CD4-positive, alpha-beta T cell (primary cell): ENCODE measurements at places on chromosomes 4 and X.
A peak's percentile ranks its signal among the peaks of the same experiment; 100 is the strongest.

DNA sequence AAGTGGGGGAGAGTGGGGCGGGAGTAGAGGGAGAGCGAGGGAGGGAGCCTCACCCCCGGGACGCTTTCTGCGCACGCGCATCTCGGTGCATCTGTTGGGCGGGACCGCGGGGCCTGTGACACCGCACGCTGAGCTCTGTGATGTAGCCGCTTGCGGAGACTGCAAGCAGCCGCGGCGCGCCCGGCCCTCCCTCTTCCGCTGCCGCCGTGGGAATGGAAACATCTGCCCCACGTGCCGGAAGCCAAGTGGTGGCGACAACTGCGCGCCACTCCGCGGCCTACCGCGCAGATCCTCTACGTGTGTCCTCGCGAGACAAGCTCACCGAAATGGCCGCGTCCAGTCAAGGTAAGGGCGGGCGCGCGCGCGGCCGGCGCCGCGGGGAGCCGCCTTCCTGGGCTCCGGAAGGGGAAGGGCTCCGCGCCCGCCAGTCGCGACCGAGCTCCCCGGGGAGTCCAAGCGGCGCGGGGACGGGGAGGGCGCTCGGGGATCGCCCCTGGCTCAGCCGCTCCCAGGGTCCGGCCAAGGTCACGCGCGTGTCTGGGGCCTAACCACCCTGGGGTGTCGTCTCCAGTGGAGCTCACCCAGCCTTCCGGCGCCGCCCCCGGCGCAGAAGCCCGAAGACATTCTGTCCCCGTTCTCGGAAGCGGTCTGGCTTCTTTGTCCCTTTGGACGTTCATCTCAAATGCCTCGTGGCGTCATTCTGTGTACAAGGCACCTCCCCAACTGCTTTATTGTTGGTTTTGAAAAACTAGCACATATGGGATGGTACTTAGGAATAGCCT is at the start of gene FUNDC2:
Gene FUNDC2 (plus strand): TSS at position 118 of the 782 bp plus-strand sequence. CDS start 95 bp downstream, at position 213.
- DNase-seq: peak; percentile 89

DNA sequence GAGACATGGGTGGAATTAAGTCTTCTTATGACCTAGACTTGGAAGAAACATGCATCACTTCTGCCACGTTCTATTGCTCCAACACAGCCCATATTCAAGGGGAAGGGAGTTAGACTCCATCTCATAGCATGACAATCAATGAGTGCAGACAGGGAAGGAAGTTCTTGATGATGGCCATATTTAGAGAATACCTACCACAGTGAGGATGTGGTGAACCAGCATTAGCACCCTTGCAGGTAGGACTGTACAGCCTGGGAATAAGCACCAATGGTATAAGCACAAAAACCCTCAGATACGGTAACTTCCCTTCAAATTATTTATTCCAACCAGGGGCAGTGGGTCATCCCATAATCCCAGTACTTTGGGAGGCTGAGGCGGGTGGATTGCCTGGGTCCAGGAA is 29.8 kb downstream of the PAGE2 start:
- DNase-seq: no peak

DNA sequence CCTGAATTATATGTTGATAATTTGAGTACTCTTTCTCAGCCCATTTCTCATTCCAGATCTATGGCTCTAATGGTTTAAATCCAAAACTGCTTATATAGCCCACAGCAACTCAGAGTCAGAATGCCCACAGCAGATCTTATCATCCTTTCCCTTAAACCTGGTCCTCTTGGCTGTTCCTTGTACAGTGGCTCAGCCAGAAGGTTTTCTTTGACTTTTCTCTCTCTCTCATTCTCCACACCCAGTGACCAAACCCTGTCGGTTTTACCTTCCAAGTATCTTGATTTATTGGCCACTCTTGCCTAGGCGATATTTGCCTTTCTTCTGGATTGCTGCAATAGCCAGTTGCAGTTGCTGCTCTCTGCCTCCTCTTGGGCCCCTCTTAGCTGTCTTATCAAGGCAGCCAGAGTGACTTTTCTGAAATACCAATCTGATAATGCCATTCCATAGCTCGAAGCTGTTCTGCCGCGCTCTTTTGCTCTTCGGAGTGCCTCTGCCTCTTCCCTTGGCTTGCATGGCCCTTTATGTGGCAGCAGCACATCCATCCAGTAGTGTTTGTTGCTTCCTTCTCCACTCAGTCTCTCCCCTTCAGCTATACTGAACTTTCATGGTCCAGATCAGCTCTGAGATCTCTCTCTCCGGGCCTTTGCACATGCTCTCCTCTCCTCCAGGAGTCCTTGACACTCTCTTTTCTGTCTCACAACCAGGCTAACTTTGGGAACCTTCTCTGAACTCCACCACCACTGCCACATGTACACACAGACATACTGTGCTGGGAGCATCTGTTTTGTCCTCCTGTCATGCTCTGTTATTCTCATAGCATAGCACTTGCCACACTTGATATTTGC is 11.8 kb downstream of the GAB1 start:
- DNase-seq: no peak

DNA sequence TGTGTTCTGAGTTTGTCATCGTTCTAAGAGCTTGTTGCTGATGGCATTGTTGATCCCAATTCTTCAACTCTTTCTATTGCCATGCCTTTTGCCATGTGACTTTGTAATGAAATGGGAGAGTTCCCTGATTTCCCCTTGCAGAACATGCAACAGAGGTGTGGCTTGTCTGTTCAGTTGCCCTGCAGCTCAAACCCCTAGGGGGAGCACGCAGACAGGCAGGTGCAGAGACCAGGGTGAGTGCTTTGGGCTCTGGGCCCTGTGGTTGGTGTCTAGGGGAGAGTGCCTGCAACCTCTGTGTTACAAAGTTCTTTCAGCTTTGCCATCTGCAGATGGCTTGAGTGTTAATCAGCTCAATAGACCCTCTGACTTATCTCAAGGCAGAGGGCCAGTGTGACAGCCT is 332.7 kb downstream of the MID1IP1 start:
- DNase-seq: no peak

DNA sequence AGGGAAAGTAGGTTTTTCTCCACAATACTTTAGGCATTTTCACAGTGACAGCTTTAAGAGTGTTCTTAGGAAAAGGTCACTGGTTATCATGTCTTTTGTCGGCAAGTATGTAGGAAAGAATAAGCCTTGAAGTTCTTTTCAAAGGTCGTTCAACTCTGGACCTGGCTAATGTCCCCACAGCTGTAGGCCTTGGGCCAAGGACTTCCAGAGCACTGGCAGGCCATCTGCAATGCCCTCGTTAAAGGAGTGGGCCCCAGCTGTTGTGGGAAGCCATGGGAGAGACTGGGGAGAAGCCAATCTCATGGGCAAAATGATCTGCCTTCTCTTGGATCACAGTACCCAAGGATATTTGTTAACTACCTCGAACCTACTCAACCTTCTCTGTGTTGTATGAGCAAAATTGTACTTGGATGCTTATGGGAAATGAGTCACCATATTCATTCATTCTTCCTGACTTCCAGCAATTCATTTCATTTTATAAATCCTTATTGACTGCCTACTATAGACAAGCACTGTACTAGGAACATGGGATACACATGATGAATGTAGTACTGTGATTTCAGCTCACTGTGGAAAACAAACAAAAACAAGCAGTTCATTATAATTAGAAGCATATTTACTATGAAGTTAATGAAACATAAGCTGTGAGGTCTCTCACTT is 141.1 kb upstream of the KIT start:
- no peak for DNase-seq

GRCh38 chr4:188111955-188112354 is 2.6 kb upstream of the TRIML2 start:
- DNase-seq: no peak

DNA sequence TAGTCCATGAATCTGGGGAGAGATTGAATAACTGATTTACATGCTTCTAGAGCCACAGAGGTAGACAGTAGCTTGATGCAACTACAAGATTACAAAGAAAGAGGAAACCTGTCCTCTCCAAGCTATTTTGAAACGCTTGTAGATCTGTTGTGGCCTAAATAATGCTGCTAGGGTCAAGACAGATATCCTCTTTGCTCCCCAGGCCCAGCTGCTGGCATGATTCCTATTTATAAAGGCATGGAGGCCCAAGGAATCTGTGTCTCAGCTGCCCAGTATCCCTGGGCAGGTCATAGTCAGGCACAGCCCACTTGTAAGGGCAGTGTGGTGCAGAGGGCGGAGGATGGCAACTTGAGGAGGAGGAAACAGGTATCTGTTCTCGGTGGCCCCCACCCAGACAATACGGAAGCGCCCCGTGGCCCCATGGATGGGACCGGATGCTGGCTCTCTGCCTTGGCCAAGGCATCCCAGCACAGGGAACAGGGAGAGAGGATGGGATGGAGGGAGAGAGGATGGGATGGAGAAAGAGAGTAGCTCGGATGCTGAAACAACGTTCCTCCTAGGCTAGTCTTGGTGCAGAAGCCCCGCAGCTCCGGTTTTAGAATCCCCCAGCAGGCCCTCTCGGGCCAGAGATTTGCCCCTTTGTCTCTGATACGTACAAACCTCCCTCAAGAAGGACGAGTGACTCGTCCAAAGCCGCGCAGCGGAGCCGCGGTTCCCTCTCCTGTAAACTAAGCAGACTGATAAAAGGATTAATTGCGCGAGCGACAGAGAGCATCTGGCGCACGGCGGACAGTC is 767 bp upstream of the SMIM20 start:
- DNase-seq: peak; percentile 13

GRCh38 chr4:20528508-20528907 is 171.8 kb upstream of the PACRGL start:
- DNase-seq: no peak

DNA sequence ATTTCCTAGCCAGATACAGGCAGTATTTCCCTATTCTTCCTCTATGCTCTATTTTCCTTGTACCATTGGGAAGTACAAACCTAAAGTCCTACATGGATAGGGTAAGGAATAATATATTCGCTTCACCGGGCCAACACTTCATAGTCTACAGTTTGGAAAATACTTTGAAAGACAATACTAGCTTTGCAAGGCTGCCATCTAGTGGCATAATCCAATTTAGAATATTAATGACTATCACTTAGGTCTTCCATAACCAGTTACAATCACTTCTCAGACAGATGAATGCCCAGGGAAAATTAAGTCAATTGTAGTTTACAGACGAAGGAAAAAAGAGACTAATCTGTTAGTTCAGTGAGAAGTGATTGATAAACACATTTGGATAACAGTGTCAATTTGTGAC is 141.0 kb upstream of the FAM47C start:
- no peak for DNase-seq

- no peak for DNase-seq
Measured at GRCh38 chrX:110667706-110668105, 127.9 kb downstream of the CHRDL1 start.

GRCh38 chr4:7622371-7622770 is 187.6 kb upstream of the PSAPL1 start:
- DNase-seq: no peak

- DNase-seq: no peak
Measured at GRCh38 chrX:152872522-152872921, 25.3 kb upstream of the ZNF185 start.

DNA sequence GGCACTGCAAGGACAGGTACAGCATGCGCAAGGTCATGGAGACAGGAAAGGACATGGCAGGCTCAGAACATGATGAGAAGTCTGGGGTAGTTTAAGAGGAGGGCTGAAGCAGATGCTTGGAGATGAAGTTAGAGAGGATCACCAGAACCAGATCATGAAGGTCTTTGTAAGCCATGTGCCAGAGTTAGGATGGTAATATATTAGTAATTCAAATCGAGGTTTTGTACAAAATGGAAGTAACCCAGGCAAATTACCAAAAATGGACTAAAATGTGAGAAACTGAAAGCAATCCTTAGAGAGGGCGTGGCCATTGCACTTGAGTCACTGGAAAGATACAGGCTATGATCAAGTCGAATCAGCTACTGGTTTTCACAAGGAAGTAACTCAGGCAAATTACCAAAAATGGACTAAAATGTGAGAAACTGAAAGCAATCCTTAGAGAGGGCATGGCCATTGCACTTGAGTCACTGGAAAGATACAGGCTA is 13.5 kb downstream of the RXFP1 start:
- no peak for DNase-seq

DNA sequence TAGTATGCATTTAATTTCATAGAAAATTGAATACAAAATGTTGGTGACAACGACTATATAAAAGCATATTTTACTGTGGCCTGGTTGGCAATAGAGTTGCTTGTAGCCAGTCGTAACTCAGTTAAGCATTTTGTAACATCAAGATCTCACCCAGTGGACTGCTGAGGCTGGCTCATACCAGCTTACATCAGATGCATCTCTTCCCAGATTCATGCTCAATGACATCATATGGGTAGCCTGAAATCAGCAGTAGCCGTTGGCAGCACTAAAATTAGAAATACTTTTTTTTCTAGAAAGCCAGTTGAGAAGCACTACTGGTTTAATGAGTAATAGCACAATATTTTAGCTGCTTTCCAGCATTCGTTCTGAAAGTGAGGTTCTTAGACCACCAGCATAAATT is 341.2 kb downstream of the TECRL start:
- no peak for DNase-seq

- no peak for DNase-seq
Measured at GRCh38 chr4:143653031-143653430, 47.4 kb downstream of the FREM3 start.

DNA sequence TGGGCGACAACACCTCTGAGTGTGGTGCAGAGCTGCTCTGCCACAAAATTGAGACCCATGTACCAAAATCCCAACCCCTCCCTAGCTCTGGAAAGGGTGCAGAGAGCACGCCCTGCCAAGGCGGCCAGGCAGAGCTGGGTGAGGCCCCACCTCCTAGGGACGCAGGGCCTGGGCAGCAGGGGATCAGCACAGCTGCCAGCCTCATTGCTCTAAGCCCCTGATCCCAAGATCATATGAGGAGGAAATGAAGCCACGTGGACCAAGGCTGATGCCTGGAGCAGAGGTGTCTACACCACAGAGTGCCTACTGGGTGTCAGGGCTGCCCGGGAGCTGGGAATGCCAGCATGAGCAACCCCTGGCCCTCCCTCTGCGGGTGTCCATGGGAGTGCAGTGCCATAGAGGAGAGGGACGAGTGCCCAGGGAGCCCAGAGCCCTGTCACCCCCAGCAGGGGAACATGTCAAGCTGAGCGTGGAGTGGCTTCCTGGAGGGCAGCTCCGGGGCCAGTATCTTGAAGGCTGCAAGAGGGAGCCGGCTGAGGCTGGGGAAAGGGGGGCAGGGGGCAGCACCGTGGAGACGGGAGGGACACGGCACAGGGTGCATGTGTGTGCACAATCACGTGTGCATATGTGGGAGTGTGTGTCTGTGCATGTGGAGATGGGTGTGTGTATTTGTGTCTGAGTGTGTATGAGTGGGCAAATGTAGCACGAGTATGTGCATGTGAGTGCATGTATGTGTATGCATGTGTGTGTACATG is 63.9 kb upstream of the PSAPL1 start:
- no peak for DNase-seq

- DNase-seq: no peak
Measured at GRCh38 chrX:136159611-136160025, 12.3 kb downstream of the FHL1 start.

- no peak for DNase-seq
Measured at GRCh38 chr4:48998440-48998839, 12.4 kb downstream of the CWH43 start.

DNA sequence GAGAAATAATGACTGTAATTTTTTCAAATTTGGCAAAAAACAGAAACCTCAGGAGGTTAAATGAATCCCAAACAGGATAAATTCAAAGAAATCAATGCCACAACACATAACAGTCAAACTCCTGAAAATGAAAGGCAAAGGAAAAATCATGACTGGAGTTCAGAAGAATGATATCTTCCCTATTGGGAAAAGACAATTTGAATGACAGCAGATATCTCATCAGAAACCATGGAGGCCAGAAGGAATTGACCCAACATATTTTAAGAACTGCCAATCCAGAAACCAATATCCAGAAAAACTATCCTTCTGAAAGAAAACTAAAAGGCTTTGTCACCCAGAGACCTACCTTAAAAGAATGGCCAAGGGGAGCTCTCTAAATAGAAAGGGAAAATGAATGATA is 40.1 kb upstream of the MAMLD1 start:
- no peak for DNase-seq
